ENCODE measurements at places on chromosomes 1 and 21.

DNA sequence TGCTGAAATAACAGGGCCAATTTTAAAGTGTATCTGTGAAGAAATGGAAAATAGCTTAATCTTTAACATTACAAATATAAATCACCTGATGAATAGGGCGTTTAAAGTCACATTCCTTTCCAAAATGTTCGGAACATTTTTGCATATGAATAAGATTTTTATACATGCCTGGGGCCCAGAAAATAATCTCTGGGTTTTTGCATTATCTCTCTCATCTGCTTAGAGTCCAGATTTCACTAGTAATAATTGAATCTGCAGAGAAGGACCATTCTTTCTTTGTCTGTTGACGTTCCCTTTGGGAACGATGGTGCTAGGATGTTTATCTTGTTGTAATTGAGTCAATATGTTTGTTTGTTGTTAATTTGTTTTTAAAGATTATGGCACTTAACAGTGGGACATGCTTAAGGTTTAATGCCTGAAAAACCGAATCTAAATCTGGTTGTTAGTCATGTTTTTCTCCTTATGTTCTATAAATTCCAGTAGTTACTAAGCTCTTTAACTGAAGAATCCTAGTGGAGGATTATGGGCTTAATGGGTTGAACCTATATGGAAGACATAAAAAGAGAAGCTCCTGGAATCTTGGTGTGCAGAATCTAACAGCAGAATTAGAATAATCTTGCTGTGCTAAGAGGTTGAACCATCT, 140.6 kb downstream of the VPS13D start:
- no peak for DNase-seq

GRCh38 chr1:175244206-175244605, 51.6 kb upstream of the KIAA0040 start:
- DNase-seq = no peak

DNA sequence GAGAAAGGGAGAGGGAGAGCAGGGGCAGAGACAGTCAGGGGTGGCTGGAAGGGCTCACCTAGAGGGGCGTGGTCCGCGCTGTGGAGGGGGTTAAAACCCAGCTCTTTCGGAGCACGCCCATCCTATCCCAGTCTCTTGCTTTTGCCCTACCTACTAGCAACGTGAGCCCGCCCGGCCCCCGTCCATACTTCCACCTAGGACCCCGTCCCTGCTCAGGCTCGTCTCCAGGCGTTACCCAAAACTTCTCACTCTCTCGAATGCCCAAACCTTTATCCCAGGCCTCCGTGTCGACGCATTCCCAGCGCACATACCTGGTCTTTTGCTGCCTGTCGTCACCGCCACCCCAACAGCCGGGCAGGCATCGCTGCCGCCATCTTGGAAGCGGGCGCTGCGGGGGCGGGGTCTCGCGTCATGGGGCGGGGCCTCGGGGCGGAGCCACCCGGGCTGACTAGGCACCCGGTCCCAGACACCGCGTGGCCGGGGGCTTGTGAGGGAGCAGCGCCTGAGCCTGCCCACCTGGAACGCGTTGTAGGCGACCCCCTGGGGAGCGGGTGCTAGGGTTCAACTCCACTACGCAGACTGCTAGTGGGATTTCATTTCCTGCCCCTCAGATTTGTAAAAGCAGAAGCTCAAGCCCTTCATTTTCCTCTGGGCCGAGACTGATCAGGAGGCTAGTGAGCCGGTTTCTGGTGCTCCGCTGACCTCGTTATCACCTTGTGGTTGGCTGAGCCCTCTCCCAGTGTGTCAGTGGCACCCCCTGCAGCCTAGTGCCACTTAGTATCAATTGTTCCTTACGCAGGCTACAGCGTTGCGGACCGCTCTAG, at the start of gene B4GALT3:
Gene B4GALT3 (minus strand): TSS at position 396 of the 824 bp plus-strand sequence. CDS start 1,447 bp downstream, outside the sequence.
- peak; percentile 93 for DNase-seq

DNA sequence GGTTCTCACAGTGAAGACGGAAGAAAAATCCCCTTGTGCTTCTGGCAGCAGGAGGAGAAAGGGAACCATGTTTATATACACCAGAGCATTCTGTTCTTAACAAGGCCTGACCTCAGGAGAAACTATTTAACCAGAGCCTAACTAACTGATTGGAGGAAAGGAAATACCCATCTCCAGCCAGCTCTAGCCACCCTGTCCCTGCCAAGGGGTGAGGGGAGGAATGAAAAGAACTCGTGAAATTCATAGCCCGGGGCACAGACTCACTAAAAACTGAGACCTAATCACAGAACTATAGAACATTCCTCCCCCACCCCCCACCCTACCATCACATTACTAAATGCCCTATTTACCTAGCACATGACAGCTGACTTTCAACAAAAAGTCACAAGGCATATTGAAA, 65.0 kb downstream of the KCNH1 start:
- no peak for DNase-seq

DNA sequence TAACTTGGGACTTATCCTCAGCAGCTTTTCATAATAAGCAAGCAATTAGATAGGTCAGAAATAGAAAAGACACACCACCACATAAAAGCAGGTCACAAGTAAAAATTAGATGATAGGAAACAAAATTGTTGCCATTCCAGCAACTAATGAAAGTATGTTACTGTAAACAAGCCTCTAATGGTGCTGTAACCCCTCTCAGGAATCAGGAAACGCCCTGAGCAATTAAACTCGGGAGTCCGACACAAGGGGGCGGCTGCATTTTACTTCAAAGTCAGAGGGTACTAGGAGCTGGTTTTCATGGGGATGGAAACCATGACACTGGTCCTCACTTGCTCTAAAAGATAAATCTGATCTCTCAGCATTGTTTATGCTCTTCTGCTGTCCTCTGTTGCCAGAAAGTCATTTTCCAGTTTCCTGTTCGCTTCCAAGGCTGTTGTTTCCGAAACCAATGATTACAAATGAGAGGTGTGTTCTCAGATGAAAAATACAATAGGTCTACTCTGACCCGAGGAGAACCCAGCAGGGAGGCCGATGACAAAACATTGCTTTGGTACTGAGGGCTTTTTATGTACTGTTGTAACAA, 93.4 kb downstream of the TGFBR3 start:
- no peak for DNase-seq

DNA sequence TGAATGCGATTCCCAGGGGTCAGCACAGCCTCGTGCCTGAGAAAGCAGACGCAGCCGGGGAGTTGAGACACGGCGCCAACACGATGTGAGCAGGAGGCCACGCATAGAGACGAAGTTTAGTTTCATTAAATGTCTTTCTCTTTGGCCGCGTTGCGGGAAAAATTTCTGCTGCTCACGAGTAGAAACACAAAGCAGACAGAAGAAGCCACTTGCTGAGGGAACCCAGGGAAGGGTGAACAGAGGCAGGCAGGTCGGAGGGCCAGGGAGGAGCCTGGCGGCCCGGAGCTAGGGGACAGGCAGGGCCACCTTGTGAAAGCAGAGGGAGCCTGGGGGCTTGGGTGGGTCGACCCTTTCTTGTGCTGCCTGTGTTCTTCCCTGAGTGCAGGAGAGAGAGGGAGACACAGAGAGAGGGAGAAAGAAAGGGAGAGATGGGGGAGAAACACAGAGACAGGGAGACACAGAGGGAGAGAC, 33.2 kb downstream of the POFUT2 start:
- no peak for DNase-seq

GRCh38 chr1:18632783-18633421, 2.3 kb downstream of the PAX7 start:
- no peak for DNase-seq

- no peak for DNase-seq
These were observed 33.3 kb upstream of the CFAP298 start for GRCh38 chr21:32645261-32646182.

DNA sequence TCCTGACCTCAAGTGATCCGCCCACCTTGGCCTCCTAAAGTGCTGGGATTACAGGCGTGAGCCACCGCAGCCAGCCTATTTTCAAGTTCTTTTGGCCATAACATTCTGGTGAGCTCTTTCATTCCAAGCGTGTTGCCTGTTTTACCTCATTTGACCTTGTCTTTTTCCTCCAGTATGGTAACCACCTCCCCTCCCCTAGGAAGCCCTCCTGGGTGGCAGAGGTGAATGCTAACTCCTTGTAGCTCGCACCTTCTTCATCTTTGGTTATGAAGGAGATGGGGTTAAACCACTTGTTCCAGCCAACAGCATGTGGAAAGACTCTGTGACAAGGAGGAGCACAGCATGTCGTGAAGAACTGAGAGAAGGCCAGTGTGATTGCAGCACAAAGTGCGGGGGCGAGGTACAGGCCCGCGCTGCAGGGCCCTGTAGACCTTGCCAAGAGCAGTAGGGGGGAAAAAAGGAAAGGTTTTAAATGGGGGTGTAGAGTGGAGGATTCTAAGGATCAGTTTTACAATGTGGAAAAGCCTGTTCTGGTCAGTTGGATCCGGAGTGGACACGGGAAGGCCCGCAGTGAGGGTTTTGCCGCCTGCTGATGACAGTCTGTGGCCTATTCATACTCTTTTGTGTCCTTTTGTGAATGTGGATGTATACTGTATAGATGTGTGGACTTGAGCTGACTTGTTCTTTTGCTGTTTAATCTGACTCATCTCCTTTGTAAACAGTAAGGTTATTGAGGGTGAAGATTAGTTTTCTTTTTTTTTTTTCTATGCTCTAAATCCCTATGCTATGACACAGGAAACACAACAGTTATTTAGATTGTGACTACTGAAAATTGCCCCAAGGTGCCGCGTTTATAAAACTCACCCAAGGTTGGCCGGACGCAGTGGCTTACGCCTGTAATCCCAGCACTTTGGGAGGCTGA, 7.5 kb upstream of the ZNF436 start:
- DNase-seq = no peak

GRCh38 chr21:28892199-28893111, 100.2 kb downstream of the LTN1 start:
- no peak for DNase-seq

DNA sequence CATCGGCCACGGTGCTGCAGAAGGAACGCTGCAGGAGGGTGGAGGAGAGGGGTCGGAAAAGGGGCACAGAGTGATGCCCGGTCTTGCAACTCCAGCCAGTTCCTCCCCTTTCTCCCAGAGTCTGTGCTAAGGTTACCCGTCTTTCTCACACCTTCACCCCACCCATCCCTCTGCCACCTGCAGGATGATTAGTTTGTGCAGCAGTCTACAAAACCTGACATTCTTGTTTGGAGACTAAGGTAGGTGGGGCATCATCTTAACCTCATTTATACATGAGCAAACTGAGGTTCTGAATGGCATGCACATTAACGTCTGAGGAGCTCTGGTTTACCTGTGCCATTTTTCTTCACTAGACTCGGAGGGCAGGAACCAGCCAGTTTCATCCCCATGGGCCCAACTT, 232.3 kb downstream of the GRIK3 start:
- DNase-seq = no peak

GRCh38 chr1:235415008-235415904, 48.0 kb downstream of the TBCE start:
- peak; percentile 73 for DNase-seq

- DNase-seq = no peak
These were observed 27.7 kb upstream of the PTGFRN start for GRCh38 chr1:116881879-116882520.

DNA sequence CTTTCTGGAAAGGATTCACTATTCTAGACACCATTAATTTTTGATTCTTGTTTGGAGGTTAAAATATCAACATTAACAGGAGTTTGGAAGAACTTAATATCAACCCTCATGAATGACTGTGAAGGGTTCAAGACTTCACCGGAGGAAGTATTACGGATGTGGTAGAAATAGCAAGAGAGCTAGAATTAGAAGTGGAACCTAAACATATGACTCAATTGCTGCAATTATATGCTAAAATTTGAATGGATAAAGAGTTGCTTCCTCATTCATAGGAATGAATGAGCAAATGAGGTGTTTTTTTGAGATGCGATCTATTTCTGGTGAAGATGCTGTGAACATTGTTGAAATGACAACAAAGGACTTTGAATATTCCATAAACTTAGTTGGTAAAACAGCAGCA, 77.9 kb upstream of the TNFSF4 start:
- DNase-seq = no peak

DNA sequence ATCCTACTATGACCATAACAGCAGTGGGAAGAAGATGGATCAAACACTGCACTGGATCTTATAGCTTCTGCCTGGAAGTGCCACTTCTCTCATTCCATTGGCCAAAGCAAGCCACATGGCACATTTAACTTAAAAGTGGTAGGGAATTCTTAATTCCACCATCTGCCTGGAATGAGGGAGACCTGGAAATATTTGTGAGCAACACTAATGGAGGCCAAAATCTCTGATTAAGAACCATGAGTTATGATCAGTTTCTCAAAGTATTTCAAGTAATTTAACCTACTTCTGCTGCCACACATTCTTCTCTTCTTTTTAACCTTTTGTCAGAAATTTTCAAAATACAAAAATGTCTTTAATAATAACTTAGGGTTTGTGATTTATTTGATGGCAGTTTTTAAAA, 154.0 kb upstream of the C1orf87 start:
- DNase-seq = no peak

DNA sequence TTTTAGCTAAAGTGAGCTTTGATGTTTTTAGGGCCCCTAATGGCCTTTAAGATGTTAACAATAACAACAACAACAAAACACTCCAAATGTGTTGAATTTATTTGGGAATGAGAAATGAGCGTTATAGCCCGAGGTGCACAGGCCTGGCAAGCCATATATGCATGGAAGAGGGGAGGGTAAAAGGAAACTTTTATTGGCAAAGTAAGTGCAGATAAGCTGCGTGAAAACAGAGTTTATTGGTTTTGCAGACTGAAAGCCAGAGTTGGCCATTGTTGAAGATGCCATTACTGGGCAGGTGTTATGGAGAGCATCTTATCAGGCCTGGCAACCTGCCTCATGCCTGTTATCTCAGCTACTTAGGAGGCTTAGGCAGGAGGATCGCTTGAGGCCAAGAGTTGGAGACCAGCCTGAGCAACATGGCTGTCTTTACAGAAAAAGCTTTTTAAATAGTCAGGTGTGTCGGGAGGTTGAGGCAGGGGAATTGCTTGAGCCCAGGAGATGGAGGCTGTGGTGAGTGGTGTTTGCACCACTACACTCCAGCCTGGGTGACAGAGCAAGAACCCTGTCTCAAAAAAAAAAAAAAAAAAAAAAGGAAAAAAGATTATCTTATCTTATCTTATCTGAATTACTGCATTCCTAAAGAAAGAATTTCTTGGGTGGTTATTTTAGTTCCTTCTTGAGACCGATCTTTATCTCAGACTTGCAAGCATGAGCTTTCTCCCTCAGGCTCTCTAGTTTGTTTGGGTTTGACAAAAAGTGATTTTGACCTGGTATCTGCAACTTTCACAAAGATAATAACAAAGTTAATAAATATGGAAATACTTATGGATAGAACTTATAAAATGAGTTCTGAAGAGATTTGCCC, 1.7 kb downstream of the PATJ start:
- DNase-seq = no peak

GRCh38 chr21:41827951-41828883, 50.9 kb downstream of the PRDM15 start:
- no peak for DNase-seq

GRCh38 chr1:40385437-40386358, 12.2 kb downstream of the SMAP2 start:
- peak; percentile 61 for DNase-seq

Measured in hematopoietic multipotent progenitor cell treated with erythropoietin and hydrocortisone succinate and interleukin-3 and kit ligand, for 17 days (in vitro differentiated cells).